ENCODE measurements at places on chromosomes 2 and 18.

DNA sequence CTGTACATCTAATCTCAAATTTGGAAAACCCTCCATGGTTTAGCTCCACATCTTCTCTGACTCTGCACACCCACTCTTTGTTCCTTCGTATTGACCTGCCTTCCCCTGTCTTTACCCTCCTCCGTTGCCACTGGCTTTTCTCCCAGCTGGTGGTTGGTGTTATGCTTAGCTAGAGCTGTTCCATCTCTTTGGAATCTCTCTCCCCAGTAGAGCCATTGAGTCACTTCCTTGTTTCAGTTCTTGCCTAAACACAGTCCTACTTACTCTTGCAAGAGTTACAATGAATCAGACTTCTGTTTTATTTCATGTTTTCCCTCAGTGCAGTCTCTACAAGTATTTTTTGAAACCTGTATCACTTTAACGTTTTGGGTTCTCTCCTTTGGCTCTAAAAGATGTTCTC is 263.9 kb downstream of the LTBP1 start:
- DNase-seq, result no peak

- no peak for DNase-seq
These were observed 238.2 kb downstream of the CDH7 start for GRCh38 chr18:65988972-65989371.

DNA sequence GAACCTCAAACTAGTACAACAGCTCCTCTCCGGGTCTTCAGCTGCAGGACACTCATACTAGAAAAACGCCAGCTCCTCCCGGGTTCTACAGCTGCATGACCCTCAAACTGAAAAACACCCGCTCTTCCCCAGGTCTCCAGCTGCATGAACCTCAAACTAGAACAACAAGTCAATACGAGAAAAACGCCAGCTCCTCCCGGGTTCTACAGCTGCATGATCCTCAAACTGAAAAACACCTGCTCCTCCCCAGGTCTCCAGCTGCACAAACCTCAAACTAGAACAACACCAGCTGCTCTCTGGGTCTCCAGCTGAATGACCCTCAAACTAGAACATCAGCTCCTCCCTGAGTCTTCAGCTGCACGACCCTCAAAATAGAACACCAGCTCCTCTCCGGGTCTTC is 315.0 kb upstream of the TFPI start:
- no peak for DNase-seq

DNA sequence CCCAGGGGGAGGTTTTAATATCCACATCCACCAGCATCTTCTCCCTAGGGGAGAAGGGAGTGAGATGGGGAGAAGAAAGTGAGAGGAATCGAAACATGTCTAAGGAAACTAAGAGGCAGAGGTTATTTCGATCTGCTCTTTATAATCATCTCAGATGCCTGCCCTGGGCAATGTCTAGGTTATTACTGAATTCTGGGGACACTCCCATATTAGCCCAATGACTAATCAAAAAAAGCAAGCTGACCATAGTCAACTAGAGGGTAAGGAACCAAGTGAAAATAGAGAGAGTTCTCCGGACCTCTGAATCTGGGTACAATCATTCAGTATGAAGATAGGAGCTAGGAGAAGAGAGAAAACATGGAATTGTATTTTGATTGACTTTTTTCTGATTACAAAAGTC is 56.7 kb upstream of the EML4 start:
- DNase-seq, result no peak

DNA sequence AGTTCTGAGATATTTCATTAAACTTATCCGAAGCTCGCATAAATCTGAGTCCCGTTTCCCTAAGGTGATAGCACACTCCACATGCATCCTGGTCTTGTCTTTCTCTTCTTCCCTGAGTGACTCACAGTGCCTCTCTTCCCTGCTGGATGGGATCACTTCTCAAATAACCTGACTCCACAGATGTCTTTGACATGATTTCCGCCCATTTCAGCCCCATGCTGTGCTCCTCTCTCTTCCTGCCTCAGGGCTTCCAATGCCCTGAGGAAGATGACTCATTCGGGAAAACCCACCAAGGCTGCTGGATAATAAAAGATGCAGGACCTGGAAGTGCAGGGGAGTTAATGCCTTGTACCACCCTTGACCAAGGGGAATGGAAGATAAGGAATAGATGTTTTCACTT is 441.7 kb upstream of the SOX11 start:
- DNase-seq, result no peak

DNA sequence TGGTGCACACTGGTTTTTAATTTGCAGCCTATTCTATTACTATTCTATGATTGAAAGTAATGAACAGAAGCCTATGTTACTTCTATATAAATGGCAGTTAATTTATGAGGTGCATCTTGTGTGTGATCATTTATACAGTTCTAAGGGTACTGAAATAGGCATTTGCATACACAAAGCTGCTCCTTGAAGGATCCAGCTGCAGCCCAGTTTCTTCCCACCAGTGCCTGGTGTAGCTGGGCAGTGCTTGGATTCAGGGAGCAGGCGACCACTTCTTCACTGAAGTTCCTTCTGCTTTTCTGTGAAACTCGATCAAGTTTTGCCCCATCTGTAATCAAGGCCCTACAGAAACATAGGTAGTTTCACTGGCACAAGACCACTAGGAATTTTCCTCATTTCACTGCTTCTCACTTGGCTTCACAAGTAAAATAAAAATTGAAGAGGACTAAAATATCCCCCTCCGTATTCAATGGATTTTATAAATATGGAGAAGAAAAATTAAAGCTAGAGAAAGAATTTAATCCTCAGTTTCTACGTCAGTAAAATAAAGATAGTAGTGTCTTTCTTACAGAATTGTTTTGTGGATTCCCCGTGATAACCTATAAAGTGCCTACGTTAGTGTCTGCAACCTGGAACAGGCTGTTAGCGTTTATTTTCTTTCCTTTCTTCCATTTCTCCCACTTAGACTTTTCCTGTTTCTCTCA is 1.7 kb upstream of the LPIN2 start:
- DNase-seq, result no peak

DNA sequence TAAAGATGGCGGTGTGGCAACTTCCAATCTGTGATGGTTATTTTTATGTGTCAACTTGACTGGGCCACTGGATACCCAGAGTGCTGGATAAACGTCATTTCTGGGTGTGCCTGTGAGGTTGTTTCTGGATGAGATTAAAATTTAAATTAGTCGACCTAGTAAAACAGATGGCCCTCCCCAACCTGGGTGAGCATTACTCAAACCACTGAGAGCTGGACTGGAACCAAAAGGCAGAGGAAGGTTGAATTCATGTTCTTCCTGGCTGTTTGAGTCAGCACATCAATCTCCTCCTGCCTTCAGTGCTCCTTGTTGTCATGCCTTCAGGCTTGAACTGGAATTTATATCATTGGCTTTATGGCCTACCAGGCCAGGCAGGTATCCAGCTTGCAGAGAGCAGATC is 190.8 kb upstream of the RGPD4 start:
- no peak for DNase-seq

- no peak for DNase-seq
These were observed 998.0 kb downstream of the DSC3 start for GRCh38 chr18:30044496-30044895.

- DNase-seq, result no peak
These were observed 164.3 kb downstream of the NEDD4L start for GRCh38 chr18:58208207-58208932.

DNA sequence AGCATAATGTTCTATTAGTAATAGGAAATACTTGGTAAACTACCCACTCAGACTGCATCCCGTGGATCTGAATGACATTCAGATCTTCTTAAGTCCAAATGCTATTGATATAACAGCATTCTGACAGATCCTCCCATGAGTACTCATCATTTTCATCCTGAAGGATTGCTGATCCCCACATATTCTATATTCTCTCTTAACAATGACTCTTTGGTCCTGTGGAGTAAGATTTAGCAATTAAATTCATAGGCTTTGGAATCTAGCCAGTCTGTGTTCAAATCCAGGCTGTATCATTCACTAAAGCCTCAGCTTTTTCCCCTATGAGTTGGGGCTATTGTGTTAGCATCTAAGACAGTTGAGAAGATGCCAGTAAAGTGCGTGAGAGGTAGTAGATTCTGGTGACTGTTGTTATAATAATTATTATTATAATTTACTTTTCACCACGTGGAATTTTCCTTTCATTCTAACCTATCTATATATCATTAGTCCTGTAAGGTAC is 591.3 kb upstream of the SYT4 start:
- DNase-seq, result no peak

DNA sequence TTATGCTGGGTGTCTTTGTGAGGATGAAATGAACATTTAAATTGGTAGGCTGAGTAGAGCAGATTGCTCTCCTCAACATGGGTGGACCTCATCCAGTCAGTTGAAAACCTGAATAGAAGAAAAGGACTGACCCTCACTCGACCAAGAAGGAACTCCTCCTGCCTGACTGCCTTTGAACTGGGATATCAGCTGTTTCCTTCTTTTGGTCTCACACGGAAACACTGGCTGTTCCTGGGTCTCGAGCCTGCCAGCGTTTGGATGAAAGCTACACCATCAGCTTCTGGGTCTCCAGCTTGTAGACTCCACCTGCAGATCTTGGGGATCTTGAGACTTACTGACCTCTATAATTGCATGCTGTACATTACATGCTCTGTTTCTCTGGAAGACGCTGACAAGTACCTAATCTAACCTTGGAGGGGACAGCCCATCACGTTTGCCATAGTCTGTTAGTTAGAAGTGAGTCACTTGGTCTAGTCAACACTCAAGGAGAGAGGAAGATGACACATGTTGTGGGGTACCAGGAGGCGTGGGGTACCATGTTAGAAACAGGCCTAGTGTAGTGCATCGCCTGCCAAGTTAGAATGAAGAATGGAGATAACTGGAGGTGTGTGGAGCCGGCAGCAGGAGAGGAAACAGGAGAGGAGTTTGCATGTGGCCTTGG is 267.0 kb downstream of the MREG start:
- no peak for DNase-seq

- DNase-seq, result no peak
These were observed 728.9 kb downstream of the SUCLG1 start for GRCh38 chr2:83730223-83730622.

GRCh38 chr2:99106913-99107312 is 34.6 kb upstream of the C2orf15 start:
- no peak for DNase-seq

All from WTC11 (cell line).